Germinal center (tissue), 1 donor: ENCODE measurements at places on chromosomes 1 and 21.

- DNase-seq: no peak
Observed at GRCh38 chr1:233304489-233305102, 9.1 kb upstream of the PCNX2 start.

DNA sequence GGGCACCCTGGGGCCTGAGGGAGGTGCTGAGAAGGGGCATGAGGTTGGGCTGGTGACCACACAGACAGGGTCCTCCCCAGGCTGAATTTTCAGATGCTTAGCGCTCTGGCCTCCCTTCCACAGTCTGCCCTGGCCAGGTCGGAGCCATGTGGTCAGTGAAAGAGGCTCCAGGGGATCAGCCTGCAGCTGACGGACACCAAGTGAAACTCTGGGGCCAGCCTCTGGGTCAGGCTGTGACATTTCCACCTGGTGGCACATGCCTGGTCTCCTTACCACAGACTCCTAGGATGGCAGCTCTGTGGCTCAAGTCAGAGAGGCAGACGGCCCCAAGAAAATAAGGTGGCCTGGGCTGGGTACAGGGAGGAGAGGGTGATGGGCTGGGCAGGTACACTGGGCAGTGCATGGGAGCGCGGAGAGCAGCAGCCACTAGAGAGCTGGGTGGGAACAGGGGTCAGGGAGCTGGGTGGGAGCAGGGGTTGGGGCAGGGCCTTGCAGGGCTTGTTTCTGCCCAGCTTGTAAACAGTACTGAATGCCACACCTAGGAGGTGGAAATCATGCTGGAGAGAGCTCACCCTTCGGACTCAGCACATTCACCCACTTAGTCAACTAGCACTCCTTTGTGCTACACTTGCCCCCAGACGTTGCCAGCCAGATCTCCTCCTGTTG is 20.7 kb upstream of the ADARB1 start:
- no peak for DNase-seq

DNA sequence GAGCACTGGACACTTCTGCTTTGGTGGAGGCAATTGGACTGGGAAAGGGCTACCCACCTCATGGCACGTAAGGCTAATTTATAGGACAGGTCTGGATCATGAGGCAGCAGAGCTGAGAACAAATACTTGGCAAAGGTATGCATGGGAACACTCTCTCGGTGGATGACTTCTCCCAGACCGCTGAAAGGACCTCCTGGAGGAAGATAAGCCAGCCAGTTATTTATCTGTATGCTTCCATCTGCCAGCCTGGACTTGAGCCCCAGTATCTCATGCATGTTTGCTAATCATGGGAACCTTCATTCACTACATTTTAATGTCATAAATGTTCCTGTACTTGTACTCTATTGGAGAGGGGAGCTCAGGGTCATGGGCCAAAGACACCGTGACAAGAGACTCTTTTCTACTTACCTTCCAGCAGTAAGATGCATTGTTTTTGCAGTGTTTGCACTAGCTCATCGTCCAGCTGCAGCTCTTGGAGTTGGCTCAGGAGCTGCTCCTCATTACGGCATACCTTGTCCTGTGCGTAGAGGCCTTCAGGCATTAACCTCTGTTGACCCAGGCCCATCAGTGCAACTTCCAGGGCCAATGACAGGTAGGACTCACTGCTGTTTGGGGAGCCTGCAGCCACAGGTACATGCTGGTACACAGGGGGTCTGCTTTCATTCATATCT is 23.7 kb downstream of the UROD start:
- no peak for DNase-seq

DNA sequence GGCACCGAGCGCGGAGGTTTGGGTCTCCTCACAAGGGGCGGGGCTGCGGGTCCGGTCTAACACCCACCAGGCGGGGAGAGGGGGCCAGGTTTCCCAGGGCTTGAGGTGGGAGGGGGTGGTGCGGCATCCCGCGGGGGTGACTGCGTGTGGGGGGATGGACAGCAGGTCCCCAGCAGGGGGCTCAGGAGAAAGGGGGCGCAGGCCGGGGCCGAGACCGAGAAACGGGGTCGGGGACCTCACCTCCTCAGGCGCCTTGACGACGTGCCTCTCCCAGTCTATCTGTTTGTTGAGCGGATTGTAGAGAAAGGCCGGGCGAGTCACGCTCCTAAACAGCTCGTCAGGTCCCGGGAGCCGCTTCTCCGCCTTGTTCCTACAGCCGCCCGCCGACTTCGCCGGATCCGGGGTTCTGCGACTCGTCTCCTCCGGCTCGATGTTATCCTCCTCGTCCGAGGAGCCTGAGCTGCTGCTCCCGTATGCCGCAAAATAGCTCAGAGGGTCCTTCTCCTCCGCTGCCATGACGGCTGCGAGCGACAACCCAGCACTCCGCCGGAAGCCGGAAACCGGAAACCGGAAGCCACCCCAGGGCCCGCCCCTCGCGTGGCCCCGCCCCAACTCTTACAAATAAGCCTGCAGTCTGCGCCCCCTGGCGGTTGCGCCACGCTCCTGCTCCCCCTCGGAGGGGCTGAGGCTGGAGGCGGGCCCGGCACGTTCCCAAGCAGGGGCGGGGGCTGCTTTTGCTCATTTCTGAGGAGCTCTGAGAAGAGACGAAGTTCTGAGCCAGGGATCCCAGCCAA is at the start of gene C1orf52:
C1orf52 (minus strand) TSS at position 545 of the 794 bp plus-strand sequence; CDS start at position 516, 29 bp downstream.
- peak; percentile 88 for DNase-seq

- no peak for DNase-seq
Observed at GRCh38 chr1:119482517-119483425, 24.2 kb upstream of the HSD3B1 start.

GRCh38 chr1:241503444-241503843 is 16.1 kb downstream of the FH start:
- no peak for DNase-seq

DNA sequence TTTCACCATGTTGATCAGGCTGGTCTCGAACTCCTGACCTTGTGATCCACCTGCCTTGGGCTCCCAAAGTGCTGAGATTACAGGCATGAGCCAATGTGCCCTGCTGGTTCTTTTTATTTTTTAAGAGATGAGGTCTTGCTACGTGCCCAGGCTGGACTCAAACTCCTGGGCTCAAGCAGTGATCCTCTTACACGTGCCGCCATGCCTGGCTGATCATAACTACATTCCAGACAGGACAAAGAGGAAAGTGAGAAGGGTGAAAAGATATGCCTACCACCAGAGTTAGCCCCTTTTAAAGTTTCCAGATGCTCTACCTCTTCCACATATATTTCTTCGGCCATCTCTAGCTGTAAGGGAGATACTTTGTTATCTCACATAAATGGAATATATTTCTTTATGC is 79.7 kb upstream of the SOX13 start:
- no peak for DNase-seq

- no peak for DNase-seq
Observed at GRCh38 chr1:45437323-45437722, 53.6 kb downstream of the TESK2 start.

DNA sequence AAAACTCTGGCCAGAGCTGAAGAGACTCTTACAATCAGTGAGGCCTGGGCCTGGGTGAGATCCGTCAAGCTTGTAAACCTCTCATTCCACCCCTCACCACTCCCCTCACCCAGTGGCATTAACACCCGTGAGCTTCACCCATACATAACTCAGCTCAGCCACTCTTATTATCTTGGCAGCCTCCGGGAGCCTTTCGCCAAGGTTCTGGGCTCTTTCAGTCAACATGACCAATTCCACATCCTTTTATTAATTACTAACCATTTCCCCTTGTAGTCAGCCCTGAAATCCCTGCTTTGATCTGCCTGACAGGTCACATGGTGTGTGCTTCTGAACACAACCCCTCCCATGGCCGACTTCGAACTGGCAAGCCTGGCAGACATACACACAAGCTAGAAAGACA is 134.8 kb downstream of the SETD4 start:
- DNase-seq: no peak

DNA sequence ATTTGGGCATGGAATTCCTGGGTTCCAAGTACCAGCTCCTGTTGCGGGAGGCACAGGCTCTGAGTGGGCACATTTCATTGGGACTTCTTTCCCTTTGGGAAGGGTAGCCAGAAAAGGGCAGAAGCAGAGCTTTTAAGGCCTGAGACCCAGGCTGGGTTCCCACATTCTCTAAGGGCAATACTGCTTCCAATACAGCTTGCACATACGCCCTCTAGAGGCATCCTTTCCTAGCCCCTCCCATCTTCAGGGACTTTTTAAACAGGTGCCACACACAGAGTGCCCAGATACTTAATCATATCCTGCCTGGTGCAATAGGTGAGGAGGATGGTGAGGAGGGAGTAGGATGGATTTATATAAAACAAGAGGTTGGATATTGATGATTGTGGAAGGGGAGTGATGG is 5.7 kb downstream of the GPR88 start:
- DNase-seq: peak; percentile 44

DNA sequence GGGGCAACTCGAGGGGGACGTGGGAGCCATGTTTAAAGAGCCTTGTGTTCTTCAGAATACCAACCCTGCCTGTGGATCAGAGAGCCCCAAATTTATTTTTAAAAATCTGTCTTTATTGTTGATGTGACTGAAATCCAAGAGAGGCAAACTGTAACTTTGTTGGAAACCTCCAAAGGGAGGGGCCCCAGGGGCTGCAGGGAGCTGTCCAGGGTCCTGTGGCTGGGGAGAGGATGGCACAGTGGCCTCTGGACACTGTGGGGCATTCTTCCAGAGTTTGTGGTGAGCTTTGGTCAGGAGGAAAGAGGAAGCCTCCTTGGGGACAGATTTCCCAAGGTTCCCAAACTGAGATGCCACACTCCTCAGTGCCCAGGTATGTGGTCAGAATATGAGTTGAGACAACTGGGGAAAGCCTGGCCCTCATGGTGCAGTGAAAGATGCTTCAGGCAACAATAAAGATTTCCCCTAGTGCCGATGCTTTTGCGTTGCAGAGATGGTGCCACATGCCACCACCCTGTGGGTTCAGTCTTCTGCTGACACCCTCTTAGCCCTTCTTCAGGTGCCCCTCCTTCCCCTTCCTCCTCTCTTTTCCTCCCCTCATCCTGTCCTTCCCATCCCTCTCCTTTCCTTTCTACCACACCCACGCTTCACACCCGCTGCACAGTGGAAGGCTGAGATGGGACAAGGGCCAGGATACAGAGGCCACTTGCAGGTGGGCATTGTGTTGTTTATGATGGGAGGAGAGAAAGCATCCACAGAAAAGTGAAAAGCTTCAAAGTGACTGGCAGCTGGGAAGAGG is 122.1 kb downstream of the UCK2 start:
- no peak for DNase-seq

DNA sequence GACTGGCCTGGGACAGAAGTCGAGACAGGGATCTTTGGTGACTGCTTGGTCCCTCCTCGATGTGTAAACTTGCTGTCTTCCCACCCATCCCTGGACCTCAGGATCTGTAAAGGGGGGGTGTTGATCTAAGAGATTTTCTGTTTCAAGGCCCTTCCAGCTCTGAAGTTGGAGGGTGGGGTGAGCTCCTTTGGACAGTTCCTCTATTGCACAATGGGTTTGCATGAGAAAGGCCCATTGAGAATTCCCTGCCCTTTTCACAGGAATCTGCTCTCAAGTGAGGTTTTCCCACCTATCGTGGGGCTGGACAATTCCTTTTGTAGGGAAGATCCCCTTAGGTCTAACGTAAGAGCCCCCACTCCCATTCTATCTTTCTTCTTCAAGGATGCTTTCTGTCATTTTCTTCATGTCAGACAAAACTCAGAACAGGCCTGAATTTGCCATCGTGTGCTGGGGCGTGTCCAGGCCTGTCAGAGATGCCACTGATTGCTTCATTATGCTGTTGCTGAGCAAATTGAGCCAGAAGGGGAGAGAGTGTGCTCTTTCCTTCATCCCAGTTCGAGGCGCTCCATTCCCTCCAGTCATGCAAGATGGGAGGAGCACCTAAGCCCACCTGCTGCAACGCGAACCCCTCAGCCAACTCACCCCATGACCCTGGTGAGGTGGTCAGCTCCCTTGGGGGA is 149.9 kb upstream of the IGSF21 start:
- DNase-seq: no peak

DNA sequence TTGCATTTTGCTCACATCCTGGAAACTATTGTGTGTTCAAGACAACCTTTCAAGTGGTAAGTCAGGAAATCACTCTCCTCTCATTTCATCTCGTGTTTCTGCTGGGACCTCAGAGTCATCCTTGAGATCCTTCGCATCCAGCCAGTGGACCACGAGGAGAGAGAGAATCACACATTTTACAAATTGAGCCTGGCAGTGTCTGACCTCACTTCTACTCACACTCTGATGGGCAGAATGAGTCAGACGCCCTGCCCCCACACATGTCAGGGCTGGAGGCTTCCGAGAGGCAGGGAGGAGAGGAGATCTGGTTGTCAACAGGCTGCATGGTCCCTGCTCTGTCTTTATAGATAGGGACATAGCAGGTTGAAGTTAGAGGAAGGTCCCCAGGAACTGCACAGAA is 509.7 kb downstream of the AJAP1 start:
- no peak for DNase-seq

DNA sequence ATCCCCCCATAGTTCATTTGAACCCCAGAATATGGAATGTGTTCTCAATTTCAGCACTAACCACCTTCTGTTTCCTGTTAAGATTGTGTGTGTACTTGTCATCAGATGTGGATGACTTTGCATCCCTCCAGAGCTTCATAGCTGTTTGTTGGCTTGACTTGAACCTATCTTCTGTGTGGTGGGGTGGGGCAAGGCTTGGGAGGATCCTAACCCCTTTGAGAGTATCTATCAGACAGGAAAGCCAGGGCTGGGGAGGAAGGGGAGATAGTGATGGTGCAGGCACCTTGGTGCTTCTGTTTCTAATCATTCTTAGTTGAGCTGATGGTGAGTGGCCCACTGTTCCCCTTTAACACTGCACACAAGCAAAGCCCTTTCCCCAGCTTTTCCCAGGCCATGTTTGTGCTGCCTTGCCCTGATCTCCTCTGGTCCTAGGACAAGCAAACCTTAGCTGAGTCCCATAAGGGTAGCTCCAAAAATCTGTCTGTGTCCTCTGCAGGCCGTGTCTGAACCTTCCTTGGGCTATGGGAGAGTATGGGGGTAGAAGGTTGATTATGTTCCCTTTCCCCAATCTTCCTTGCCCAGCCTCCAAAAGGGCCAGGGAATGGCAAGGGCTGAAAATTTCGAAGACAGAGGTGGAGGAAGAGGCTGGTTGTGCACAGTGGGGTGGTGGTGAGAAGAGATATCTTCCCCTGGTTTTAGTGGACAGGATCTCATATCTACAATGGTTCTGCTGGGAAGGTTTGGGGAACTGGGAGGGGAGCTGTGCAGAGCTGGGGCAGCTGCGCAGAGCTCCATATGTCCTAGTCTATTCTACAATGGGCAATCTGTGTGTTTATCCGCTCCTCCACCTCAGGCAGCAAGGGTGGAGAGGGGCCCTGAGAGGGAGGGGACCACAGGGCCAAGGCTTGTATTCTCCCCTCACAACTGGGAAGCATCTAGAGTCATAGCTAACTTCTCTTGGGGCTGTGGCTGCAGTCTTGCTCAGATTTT is 1.4 kb downstream of the NHLH1 start:
- no peak for DNase-seq
